ENCODE measurements at places on chromosomes 5 and 9. TPM values are rescaled to one million over a fixed set of nuclear protein-coding genes. Genes with fewer than 3 reads are reported as not detected.

The PLAA gene
- 30.5 TPM for total RNA-seq

The KIAA0825 gene
- total RNA-seq, result 1.1 TPM

GRCh38 chr5:32578363-32578762 is 7.0 kb upstream of the SUB1 start:
- H3K4me1 ChIP-seq, result peaks cover 20% of the 10 kb centered on the region
- no peak for DNase-seq
- no peak overlapping the region for H3K4me3 ChIP-seq
- H3K27me3 ChIP-seq, result peaks cover 12% of the 10 kb centered on the region

DNA sequence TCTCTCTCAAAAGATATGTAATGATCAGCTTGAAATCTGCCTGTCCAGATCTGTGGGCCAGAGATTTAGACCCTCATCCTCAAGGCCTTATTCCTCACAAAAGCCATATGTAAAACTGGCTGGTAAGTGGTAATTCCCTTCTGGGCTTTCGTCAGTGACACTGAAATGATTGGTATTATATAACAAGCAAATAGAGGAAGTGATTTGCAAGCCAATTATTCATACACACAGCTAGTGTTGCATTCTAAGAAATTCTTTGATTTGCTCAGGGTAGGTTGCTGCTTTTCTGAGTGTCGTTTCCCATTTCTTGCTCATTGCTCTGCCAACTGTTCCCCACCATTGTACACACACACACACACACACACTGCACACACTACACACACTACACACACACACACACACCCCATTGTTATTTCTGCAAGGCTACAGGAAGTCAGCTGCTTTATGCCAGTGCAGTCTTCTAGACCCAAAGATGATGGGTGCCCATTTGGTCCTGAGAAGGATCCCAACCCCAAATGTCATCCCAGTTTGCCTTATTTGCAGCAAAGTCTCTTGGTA is 76.8 kb downstream of the PRLR start:
- no peak for DNase-seq
- no peak overlapping the region for H3K27ac ChIP-seq
- no peaks in the 10 kb centered on the region for H3K4me1 ChIP-seq
- no peaks in the 10 kb centered on the region for H3K36me3 ChIP-seq
- no peaks in the 10 kb centered on the region for H3K27me3 ChIP-seq
- no peak overlapping the region for H3K4me3 ChIP-seq

GRCh38 chr5:156479849-156480248 is 152.9 kb downstream of the SGCD start:
- H3K36me3 ChIP-seq, result no peaks in the 10 kb centered on the region
- no peak for DNase-seq
- no peak overlapping the region for H3K27ac ChIP-seq
- H3K4me1 ChIP-seq, result no peaks in the 10 kb centered on the region
- H3K27me3 ChIP-seq, result peaks cover 8% of the 10 kb centered on the region
- H3K4me3 ChIP-seq, result no peak overlapping the region

DNA sequence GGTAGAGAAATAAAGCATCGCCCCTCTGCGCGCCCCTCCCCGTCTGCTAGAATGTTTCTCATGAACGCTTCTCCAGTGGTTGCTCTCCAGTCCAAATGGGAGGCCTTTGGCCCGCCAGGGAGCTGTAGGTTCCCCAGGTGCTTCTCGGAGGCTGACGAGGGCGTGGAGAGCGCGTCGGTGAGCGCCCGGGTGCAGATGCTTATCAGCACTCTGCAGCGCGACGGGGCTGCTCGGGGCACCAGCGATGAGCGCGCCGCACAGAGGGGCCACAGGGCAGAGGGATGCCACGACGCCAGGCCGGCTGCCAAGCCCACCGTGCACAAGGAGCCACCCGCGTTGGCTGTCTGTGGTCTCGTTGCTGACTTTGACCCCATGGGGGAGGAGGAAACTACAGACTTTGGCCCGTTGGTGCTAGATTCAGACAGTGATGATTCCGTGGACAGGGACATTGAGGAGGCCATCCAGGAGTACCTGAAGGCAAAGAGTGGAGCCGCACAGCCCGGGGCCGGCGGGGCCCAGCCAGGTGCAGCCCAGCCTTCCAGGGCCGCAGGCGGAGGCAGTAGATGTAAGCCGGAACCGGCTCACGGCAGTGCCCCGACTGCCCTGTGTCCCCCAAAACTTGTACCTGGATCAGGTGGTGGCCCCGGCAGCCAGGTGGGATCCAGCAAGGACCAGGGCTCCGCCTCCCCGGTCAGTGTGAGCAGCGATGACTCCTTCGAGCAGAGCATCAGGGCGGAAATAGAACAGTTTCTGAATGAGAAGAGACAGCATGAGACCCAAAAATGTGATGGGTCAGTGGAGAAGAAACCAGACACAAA is 5.1 kb downstream of the PPP1R26 start:
- no peak for DNase-seq
- H3K27me3 ChIP-seq, result peaks cover 16% of the 10 kb centered on the region
- no peak overlapping the region for H3K4me3 ChIP-seq
- no peak overlapping the region for H3K27ac ChIP-seq
- H3K4me1 ChIP-seq, result no peaks in the 10 kb centered on the region

GRCh38 chr9:100425758-100426157 is 1.2 kb upstream of the MSANTD3 start:
- DNase-seq, result no peak
- H3K4me3 ChIP-seq, result peak overlapping the region; percentile 92
- peaks cover 26% of the 10 kb centered on the region for H3K4me1 ChIP-seq
- no peak overlapping the region for H3K27ac ChIP-seq
- peaks cover 5% of the 10 kb centered on the region for H3K36me3 ChIP-seq

- H3K27ac ChIP-seq, result no peak overlapping the region
- H3K36me3 ChIP-seq, result no peaks in the 10 kb centered on the region
- no peak overlapping the region for H3K4me3 ChIP-seq
- DNase-seq, result no peak
- no peaks in the 10 kb centered on the region for H3K4me1 ChIP-seq
- no peaks in the 10 kb centered on the region for H3K27me3 ChIP-seq
Measured at GRCh38 chr5:27598576-27598975, 560.2 kb upstream of the CDH9 start.

DNA sequence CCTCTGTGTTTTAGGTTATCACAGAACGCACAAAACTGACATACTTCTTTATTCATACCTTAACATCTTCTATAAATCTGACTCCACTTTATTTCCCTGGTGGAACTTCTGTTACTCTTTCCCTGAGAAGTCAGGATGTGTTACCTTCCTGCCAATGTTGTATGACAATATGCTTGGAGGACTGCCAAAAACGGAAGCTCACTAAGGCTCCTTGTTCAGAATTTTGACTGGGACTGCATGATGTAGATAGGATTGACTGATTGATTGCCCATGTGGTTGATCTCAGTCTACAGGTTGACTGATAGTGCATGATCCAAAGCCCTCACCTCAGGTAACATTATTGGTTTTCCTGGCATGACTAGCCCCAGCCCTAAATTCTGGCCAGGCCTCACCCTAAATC is 319.4 kb downstream of the TLR4 start:
- H3K4me1 ChIP-seq, result no peaks in the 10 kb centered on the region
- no peaks in the 10 kb centered on the region for H3K27me3 ChIP-seq
- no peak overlapping the region for H3K4me3 ChIP-seq

- H3K27me3 ChIP-seq, result peaks cover 18% of the 10 kb centered on the region
- no peak for DNase-seq
- H3K4me1 ChIP-seq, result peaks cover 26% of the 10 kb centered on the region
- no peak overlapping the region for H3K4me3 ChIP-seq
Measured at GRCh38 chr5:148790545-148791333, 35.7 kb upstream of the ADRB2 start.

DNA sequence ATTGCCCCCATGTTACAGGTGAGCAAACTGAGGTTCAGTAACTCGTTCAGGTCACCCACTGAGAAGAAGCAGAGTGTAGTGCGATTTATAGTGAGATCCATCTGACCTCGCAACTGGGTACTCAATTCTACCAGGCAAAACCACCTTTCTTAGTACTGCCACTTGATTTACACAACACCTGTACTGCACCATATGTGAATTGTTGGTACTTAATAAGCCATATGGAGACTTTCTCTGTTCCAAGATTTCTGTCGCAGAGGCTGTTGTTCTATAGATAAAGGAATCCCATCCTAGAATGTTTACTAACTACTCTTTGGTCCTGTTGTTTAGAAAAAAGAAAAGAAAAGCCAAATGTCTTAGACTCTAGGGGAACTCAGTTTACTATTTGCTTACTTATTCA is 287.5 kb downstream of the KCTD16 start:
- H3K4me1 ChIP-seq, result no peaks in the 10 kb centered on the region
- no peaks in the 10 kb centered on the region for H3K36me3 ChIP-seq
- DNase-seq, result no peak
- no peaks in the 10 kb centered on the region for H3K27me3 ChIP-seq
- H3K4me3 ChIP-seq, result no peak overlapping the region
- H3K27ac ChIP-seq, result no peak overlapping the region

DNA sequence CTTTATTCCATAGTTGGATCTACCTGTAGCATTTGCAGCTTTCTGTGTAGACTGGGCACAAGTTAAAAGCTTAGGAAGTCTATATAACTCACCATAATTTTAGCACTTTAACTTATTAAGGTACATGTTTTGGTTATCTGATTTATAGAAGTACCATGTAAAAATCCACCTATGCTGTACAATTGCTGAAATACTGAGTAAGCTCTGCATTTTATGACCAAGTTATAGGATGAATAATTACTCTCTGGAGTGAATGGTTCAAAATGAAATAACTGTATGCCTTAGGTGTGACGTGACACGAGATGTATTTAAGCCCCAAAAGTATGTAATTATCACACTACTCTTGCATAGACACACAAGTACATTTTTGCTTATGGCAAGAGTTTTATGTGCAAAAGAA is 22.1 kb downstream of the ZSWIM6 start:
- H3K27ac ChIP-seq, result no peak overlapping the region
- peaks cover 4% of the 10 kb centered on the region for H3K36me3 ChIP-seq
- H3K4me3 ChIP-seq, result no peak overlapping the region
- H3K27me3 ChIP-seq, result no peaks in the 10 kb centered on the region
- H3K4me1 ChIP-seq, result no peaks in the 10 kb centered on the region
- no peak for DNase-seq

- peaks cover 47% of the 10 kb centered on the region for H3K27me3 ChIP-seq
- no peak overlapping the region for H3K4me3 ChIP-seq
Measured at GRCh38 chr5:115795700-115796099, 20.8 kb downstream of the CDO1 start.

DNA sequence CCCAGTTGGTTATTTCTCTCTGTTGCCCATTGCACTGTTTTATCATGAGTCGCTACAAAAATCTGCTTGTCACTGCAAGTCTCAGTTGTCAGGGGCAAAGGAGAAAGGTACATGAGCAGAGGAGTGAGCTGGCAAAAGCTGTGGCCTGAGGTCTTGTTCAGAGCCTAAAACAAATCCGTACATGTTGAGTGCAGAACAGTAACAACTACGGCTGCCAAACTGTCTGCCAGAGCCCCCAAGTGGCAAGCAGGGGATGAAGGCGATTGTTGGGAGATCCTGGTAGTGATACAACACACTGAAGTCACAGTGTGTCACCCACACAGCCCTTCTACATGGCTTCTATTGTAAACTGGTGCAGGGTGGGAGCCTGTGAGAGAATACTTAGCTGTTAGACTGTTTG is 50.9 kb downstream of the BRINP1 start:
- no peak overlapping the region for H3K4me3 ChIP-seq
- H3K4me1 ChIP-seq, result no peaks in the 10 kb centered on the region
- no peak overlapping the region for H3K27ac ChIP-seq
- H3K27me3 ChIP-seq, result no peaks in the 10 kb centered on the region

- H3K4me3 ChIP-seq, result no peak overlapping the region
- H3K27me3 ChIP-seq, result peaks cover 44% of the 10 kb centered on the region
- no peak overlapping the region for H3K27ac ChIP-seq
- no peaks in the 10 kb centered on the region for H3K36me3 ChIP-seq
- no peak for DNase-seq
Measured at GRCh38 chr5:84382363-84383295, 2.1 kb downstream of the EDIL3 start.
